NB4 (cell line): ENCODE measurements at places on chromosomes 2 and 18.

DNA sequence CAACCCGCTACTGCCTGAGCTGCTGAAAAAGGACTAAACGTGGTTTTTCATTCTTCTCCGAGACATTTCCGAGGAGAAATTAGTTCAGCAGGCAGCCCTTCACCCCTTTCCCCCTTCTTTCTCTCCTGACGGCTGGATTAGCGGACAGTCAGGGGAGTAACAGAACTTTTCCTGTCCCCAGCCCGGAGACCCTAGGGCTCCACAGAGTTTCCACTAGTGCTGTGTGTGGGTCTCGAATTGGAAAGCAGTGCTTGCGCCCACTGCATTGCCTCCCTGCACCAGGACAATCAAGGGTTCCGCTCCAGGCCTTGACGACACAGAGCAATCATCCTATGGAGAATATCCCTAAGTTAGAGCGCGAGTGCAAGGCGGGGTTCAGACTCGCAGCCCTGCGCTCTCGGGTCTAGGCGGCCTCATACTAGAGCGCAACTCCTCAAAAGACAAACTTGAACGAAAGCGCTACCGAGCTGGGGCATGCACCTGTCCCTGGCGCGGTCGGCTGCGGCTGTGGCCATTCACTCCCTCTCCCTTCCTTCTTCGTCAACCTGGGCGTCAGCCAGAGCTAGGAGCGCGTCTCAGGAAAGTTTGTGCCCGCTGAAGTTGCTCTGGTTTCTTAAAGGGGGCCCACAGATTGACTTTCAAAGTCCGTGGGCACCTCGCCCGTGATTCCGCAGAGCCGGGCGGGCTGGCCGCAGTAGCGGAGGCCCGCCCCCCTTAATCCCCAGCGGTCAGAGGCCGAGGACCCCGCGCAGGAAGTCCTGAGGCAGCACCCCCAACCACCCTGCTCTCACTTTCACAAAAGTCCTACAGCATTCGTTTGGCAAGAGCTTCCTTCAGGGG, 801 bp downstream of the OSR1 start:
- no peak for DNase-seq

- DNase-seq = no peak
Measured at GRCh38 chr18:26960911-26961310, 95.4 kb upstream of the AQP4 start.

DNA sequence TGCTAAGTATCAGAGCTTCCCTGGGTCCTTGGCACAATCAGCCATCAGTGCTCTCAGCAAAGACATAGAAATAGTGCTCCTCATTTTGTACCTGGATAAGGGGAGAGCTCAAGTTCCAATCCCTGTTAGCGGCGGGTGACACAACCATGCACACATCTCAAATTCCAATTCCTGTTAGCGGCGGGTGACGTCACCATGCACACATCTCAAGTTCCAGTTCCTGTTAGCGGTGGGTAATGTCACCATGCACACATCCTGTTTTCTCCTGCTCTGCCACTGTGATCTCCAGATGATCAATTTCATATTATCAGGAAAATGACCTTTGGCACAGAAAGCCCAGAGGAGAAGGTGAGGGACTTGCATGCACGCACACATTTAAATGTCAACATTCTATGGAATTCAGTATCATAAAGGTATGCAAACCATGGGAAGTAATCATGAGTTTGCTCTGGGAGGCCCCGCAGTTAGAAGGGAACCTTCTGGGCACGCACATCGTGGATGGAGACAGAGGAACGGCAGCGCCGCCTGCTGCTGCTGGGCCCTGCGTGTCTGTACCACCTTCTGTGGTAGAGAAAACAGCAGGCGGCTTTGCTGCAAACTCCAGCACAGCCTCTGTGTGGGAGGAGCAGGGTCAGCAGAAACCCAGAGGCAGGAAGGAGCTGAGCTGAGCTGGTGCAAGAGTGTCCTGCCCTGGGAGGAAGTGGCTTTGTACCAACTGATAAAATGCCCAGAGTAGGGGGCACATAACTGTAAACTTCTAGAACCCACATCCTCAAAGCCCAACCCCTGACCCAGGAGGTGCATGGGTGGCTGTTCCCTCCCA, 77.8 kb downstream of the MBP start:
- DNase-seq = peak; percentile 99

- DNase-seq = peak; percentile 14
Measured at GRCh38 chr2:1823187-1824169, 79.2 kb upstream of the PXDN start.

GRCh38 chr2:235433860-235434259, 60.0 kb upstream of the AGAP1 start:
- peak; percentile 16 for DNase-seq

DNA sequence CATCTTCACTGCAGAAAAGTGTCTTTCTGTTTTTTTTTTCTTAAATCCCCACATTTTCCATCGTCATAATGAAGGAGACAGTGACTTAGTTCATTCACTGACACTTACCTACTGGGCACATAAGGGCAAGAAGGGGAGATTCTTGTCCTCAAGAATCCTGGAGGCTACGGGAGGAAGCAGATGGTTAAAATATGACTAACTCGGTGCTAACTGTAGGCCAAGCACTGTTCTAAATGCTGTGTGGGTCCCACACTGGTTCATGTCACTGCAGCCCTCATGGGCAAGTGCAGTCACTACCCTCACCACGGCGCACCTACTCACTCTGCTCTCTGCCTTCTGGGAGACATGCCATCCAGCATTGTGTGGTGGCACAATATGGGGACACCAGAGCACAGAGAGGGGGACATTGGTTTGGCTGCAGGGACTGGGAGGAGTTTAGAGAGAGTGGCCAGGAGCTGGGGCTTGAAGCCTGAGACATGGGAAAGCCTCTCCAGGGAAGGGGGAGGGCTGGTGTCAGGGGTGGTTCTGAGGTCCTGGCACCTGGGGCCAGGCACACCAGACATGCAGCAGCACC, 305.2 kb downstream of the MYCN start:
- DNase-seq = no peak

DNA sequence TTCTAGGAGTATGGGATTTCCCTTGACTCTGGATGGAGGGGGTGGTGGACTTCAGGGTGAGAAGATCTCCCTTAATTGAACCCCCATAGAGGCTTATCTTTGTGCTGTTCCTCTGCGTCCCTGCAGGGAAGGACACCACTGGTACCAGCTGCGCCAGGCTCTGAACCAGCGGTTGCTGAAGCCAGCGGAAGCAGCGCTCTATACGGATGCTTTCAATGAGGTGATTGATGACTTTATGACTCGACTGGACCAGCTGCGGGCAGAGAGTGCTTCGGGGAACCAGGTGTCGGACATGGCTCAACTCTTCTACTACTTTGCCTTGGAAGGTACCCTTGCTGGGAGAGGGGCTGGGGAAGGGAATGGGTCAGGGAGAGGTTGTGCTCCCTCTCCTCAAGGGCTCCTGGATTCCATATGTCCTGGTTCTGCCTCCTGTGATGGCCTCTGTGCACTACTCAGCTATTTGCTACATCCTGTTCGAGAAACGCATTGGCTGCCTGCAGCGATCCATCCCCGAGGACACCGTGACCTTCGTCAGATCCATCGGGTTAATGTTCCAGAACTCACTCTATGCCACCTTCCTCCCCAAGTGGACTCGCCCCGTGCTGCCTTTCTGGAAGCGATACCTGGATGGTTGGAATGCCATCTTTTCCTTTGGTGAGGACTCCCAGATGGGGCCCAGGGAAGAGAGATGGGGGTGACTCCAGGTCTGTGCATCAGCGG, 19.3 kb downstream of the PRKAG3 start:
- DNase-seq = no peak

DNA sequence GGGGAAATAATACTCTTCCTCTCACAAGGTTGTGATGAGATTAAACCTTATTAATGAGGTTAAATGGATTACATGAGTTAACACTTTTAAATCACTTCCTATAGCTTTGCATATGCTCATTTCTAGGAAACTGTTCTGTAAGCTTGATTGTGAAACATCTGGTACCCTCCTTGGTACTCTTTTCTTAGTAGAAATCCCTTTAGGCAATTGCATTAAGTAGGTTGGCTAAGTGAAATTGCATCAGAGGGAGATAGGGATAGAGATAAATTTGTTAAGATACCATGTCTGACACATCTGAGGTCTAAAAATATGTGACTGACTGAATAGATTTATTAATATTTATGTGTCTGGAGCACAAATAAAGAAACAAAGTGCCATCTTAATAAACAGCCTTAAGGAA, 275.9 kb upstream of the MAP2 start:
- no peak for DNase-seq

DNA sequence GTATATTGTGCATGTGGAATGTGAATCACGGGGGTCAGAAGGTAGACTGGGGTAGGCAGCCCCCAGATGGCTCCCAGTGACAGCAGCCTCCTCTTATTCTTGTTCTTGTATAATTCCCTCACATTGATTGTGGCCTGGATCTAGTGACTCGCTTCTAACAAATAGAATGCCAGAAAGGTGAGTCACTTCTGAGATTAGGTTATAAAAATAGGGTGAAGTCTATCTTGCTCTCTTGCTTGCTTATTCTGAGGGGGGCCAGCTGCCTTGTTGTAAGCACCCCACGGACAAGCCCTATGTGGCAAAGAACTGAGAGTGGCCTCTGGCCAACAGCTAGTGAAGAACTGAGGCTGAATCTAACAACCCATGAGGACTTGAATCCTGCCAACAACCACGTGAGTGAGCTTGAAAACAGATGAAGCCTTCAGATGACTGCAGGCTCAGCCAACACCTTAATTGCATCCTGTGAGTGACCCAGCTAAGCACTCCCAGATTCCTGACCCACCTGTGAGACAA, 15.6 kb upstream of the RMND5A start:
- DNase-seq = no peak

- DNase-seq = peak; percentile 74
Measured at GRCh38 chr2:111219285-111219684, 98.6 kb downstream of the BCL2L11 start.

- no peak for DNase-seq
Measured at GRCh38 chr2:144480285-144480684, 39.6 kb downstream of the ZEB2 start.

GRCh38 chr2:203817147-203817546, 50.4 kb upstream of the CTLA4 start:
- no peak for DNase-seq

GRCh38 chr2:238566001-238566645, 139.4 kb downstream of the ASB1 start:
- DNase-seq = no peak

GRCh38 chr2:56713161-56713676, 529.4 kb downstream of the CCDC85A start:
- no peak for DNase-seq

- no peak for DNase-seq
Measured at GRCh38 chr2:143300536-143300935, 171.3 kb downstream of the ARHGAP15 start.

- no peak for DNase-seq
Measured at GRCh38 chr2:66867063-66867441, 432.1 kb downstream of the MEIS1 start.

- DNase-seq = peak; percentile 52
Measured at GRCh38 chr18:79396431-79397246, 909 bp downstream of the NFATC1 start.

DNA sequence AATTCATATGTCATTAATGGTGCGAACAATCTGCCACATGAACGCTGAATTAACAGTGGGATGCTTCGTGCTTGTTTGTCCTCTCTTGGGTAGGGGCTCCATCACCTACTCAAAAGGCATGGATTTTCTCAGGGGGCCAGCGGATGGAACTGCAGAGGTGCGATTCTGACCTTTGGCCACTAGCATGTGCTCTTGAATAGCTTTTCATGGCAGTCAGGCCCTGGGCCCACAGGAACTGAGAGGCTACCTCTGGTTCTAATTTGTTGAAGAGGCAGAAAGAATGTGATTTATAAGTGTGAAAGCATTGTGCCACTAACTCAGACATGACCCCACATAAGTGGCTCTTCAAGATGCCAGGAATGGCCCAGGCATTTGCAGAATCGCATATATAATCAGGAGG, 283.2 kb downstream of the INSIG2 start:
- peak; percentile 35 for DNase-seq

DNA sequence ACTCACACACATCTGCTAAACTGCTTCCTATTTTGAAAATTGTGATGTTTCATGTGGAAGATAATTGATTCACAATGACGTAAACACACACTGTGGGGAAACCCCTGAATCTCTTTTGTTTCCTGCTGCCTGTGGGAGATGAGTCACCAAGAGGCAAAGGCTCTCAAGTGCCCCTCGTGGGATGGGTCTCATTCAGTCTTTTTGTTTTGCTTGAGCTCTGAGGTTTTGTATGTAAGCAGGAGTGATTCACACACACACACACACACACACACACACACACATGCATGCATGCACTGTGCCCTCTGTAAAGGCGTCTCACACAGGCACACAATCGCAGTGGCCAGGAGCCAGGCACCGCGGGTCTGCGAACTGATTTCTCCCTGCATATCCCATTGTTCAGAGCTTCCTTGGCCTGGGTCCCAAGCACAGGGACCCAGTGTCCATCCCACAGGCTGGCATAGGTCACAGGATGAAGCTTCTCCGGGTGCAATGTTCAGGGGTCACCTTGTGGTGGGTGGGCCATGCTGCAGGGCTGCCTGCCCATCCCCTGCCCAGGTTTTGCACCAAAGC, 12.1 kb upstream of the ARHGEF4 start:
- DNase-seq = peak; percentile 87

- DNase-seq = no peak
Measured at GRCh38 chr18:67577386-67577785, 60.9 kb upstream of the DSEL start.

GRCh38 chr2:149715005-149715592, 127.5 kb upstream of the MMADHC start:
- peak; percentile 36 for DNase-seq

- DNase-seq = no peak
Measured at GRCh38 chr2:81303321-81303720, 998.8 kb upstream of the LRRTM1 start.

GRCh38 chr2:191295088-191295487, 49.9 kb downstream of the MYO1B start:
- no peak for DNase-seq

DNA sequence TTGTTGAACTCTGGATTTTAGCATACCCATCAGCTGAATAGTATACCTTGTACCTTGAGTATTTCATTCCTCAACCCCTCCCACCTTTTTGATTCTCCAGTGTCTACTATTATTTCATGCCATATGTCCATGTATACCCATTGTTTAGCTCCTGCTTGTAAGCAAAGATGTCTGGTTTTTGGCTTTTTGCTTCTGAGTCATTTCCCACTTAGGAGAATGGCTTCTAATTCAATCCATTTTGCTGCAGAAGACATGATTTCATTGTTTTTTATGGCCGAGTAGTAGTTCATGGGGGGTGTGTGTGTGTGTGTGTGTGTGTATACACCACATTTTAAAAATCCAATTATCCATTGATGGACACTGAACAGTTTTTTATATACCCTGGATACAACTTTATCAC, 24.3 kb upstream of the MOCOS start:
- no peak for DNase-seq

DNA sequence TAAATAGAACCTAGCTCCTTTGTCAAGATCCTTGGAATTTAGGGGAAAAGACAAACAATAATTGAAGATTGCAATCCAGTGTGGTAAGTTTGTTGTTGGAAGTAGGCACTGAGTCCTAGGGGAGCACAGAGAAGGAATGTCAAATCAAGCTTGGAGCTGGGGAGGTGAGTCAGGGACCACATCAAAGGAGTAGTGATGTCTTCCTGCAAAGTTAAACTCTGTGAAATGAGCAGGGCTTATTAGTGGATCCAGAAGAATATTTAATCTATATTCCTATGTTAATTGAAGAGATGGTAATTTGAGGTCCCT, 41.7 kb upstream of the NABP1 start:
- DNase-seq = no peak
